ENCODE measurements at places on chromosomes 6 and 20.

GRCh38 chr20:19835533-19836222, 77.6 kb downstream of the RIN2 start:
- DNase-seq: no peak

- no peak for DNase-seq
Measured at GRCh38 chr20:45138561-45139300, 14.5 kb upstream of the WFDC12 start.

- no peak for DNase-seq
Measured at GRCh38 chr6:23713211-23713610, 412.8 kb upstream of the NRSN1 start.

GRCh38 chr20:38083338-38084048, 49.9 kb downstream of the RPRD1B start:
- no peak for DNase-seq

- DNase-seq: no peak
Measured at GRCh38 chr6:11798096-11798495, 19.5 kb upstream of the ADTRP start.

GRCh38 chr6:129516005-129516404, 194.0 kb downstream of the ARHGAP18 start:
- DNase-seq: no peak

GRCh38 chr20:40644863-40645262, 44.2 kb downstream of the MAFB start:
- no peak for DNase-seq

DNA sequence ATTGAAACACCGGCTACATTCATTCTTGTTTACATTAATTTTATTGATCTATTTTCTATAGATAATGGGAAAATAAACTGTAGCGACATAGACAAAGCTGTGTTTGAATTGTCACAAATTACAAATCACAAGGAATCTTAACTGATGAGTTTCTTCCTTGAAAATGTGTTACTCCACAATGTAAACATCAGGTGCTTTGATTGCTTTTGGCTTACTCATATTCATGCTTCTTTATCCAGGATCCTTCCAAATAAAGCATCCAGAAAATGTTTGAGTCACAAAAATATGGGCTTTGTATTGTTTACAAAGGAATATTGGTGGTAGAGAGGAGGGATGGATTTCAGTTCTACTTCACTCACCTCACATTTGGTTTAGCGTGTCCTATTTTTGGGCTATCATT, 64.0 kb downstream of the BMP2 start:
- DNase-seq: no peak

DNA sequence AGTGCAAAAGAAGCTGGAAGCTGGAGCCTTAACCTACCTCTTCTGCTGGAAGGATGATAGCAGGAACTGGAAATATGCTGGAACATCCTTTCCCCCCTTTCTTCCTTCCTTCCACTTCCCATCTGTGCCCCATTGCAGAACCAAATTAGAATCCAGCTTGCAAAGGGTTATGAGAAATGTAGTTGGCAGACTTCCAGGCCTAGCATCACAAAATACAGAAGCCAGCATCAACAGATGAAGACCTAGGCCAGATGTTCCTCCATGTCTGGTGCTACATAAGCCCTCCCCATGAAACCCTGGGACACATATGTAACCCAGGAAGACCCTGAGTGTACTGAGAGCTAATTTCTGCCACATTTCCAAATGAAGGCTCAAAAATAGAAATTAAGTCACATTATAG, 40.0 kb upstream of the TFAP2B start:
- no peak for DNase-seq

DNA sequence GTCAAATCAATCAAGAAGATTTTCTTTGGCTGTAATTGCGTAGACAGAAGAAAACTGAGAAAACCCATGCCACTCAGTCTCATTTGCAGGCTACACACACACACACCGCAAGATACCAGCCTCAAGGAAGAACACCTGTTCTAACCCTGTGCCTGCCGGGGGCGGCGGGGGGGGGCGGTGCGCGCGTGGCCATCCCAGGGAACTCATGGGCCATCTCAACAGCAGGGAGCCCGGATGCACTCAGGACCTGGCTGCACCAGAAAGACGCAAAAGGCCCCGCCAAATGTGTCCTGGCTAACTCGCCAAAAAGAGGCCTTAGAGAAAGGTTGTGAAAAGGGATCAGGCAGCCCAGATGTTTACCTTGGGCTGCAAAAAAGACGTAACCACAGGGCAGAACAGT, 2.1 kb downstream of the B3GAT2 start:
- no peak for DNase-seq

- no peak for DNase-seq
Measured at GRCh38 chr6:115443825-115444478, 616.7 kb downstream of the FRK start.

- no peak for DNase-seq
Measured at GRCh38 chr20:8870652-8871051, 198.2 kb upstream of the PLCB4 start.

GRCh38 chr6:76861403-76861802, 601.9 kb downstream of the HTR1B start:
- DNase-seq: no peak

- no peak for DNase-seq
Measured at GRCh38 chr6:35190306-35190705, 23.4 kb upstream of the SCUBE3 start.

Data from NCI-H1417 treated with DMSO at 0.1 percent for 48 hours (cell line).